ENCODE measurements at places on chromosomes 7 and 10. TPM values are rescaled to one million over a fixed set of nuclear protein-coding genes. Genes with fewer than 3 reads are reported as not detected.

DNA sequence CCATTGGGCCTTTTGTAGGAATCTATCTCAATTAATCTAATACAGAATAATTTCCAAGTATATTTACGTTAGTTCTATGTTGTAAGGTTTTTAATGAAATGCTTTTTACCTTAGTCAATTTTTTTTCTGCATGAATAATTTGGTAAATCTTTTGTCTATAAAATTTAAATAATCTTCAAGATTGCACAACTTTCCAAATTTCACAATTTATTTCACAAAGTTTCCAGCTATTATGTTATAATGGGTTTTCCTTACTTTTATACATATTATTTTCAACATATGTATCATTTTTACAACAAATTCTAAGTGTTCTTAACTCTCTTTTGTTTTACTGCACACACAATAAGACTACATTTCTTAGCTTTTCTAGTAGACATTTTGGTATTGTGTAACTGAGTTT, 470.7 kb downstream of the ETV1 start:
- H3K27me3 ChIP-seq: no peaks in the 10 kb centered on the region
- no peaks in the 10 kb centered on the region for H3K4me1 ChIP-seq
- H3K36me3 ChIP-seq: no peaks in the 10 kb centered on the region
- H3K4me3 ChIP-seq: no peak overlapping the region
- DNase-seq: no peak

The SPDYE16 gene
- total RNA-seq: not detected

The ADAP1 gene
- 7.5 TPM for total RNA-seq

- H3K4me1 ChIP-seq: no peaks in the 10 kb centered on the region
- no peak for DNase-seq
- no peaks in the 10 kb centered on the region for H3K27me3 ChIP-seq
- H3K36me3 ChIP-seq: no peaks in the 10 kb centered on the region
- no peak overlapping the region for H3K27ac ChIP-seq
These were observed 205.3 kb upstream of the GALNT17 start for GRCh38 chr7:70926666-70927065.

GRCh38 chr7:33923440-33924229, 18.3 kb downstream of the BMPER start:
- H3K4me3 ChIP-seq: no peak overlapping the region
- no peaks in the 10 kb centered on the region for H3K4me1 ChIP-seq
- H3K27ac ChIP-seq: no peak overlapping the region
- no peak for DNase-seq
- H3K27me3 ChIP-seq: no peaks in the 10 kb centered on the region
- H3K36me3 ChIP-seq: no peaks in the 10 kb centered on the region

- no peak overlapping the region for H3K4me3 ChIP-seq
- no peak overlapping the region for H3K27ac ChIP-seq
- no peaks in the 10 kb centered on the region for H3K4me1 ChIP-seq
- H3K27me3 ChIP-seq: no peaks in the 10 kb centered on the region
- DNase-seq: no peak
These were observed 38.9 kb upstream of the FHIP2A start for GRCh38 chr10:114782666-114783065.

- DNase-seq: no peak
- no peaks in the 10 kb centered on the region for H3K27me3 ChIP-seq
- H3K4me1 ChIP-seq: no peaks in the 10 kb centered on the region
These were observed 502 bp downstream of the PRKRIP1 start for GRCh38 chr7:102396710-102397019.

- H3K36me3 ChIP-seq: no peaks in the 10 kb centered on the region
- H3K27me3 ChIP-seq: no peaks in the 10 kb centered on the region
- no peak for DNase-seq
- H3K4me1 ChIP-seq: no peaks in the 10 kb centered on the region
- H3K27ac ChIP-seq: no peak overlapping the region
These were observed 264.2 kb upstream of the PCDH15 start for GRCh38 chr10:55065185-55065584.

The DHTKD1 gene
- 22.3 TPM for total RNA-seq

DNA sequence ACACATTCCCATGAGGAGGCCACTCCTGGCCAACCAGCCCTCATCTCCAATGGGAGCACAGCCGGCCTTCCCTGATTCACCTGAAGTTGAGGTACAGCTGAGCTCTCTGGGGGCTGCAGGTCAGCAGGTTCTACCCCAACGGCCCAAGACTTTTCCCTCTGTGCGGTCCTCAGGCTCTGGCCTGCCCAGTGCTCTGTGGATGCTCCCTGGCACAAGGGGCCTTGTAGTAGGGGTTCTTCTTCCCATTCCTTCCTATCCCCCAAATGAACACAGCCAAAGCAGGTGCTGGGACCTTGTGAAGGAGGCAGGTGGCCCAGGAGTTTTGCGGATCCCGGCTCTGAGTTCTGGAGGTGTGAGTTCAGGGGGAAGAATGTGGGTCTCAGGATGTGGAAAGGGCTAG, 72.2 kb downstream of the PLXNA4 start:
- H3K4me3 ChIP-seq: no peak overlapping the region
- H3K27me3 ChIP-seq: no peaks in the 10 kb centered on the region
- H3K27ac ChIP-seq: no peak overlapping the region
- H3K36me3 ChIP-seq: no peaks in the 10 kb centered on the region
- DNase-seq: no peak

GRCh38 chr7:137695942-137696341, 150.8 kb downstream of the DGKI start:
- no peaks in the 10 kb centered on the region for H3K27me3 ChIP-seq
- no peak for DNase-seq
- no peak overlapping the region for H3K27ac ChIP-seq
- no peaks in the 10 kb centered on the region for H3K4me1 ChIP-seq

DNA sequence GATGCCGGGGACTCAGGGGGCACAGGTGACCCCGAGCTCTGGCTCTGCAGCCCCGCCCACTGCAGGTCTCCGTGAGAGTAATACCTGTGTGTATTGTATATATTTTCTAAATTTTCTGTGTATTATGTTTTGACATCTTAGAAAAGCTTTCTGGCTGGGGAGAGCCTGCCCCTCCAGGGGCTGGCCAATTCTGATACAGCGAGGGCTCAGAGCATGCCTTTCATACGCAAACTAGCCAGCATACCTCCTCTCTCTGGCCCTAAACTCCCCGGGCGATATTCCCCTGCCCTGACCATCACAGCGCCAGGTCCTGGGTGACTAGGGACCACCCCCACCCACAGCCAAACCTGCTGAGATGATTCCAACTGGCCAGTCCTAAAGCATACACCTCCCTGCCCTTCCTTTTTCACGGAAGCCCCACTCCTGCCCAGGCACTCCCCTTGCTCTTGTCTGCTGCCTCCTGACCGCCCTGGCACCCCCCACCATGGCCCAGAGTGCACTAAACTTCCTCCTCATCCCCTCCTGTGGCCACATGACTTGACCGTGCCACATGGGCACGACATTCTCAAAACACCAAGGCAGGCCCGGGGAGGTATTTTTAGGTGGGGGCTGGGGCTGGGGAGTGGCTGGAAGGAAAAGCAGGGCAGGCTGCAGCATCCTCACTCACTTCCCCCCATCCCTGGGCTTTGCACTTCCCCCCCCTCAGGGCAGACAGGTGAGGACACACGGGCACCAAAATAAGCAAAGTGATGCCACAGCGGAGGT, 61.5 kb downstream of the INSIG1 start:
- H3K27ac ChIP-seq: no peak overlapping the region
- H3K4me3 ChIP-seq: no peak overlapping the region
- no peaks in the 10 kb centered on the region for H3K36me3 ChIP-seq
- no peaks in the 10 kb centered on the region for H3K4me1 ChIP-seq
- H3K27me3 ChIP-seq: peaks cover 72% of the 10 kb centered on the region
- no peak for DNase-seq

The AP3M1 gene
- total RNA-seq: 38.1 TPM

DNA sequence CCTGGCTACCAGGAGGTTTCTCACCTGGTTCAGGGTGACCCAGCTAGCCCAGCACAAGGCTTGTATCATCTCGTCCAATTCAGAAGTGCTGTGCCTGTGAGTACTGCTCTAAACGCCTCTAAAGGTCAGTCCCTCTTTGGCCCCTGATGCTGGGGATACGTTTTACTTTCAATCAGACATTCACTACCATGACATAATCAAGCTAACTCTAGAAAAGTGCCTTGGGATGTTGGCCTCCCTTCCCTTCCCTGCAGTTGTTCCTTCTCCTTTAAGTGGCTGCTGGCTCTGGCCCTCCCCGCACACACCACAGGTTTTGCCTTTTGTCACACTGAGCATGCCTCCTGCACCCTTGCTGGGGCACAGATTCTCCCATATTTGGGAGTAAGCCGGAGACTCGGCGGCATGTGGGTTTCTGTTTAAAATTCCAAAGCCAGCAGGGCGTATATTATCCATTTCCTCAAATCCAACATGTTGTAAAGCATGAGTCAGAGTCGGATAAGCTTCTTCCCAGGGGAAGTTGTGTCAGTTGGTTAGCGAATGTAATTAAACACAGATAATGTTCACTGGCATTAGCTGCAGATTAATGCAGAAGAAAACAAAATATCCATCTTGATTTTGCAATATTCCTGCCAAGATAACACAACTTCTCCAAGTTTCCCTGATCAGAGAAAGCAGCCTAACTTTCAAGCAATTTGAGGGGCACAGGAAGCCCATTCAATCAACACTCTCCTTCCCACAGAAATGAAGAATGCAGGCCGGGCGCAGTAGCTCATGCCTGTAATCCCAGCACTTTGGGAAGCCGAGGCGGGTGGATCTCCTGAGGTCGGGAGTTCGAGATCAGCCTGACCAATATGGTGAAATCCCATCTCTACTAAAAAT, 31.8 kb upstream of the VCL start:
- H3K36me3 ChIP-seq: no peaks in the 10 kb centered on the region
- peak; percentile 88 for DNase-seq
- H3K27me3 ChIP-seq: no peaks in the 10 kb centered on the region
- H3K4me3 ChIP-seq: peak overlapping the region; percentile 48
- H3K27ac ChIP-seq: peak overlapping the region; percentile 91

The SPDYE6 gene
- total RNA-seq: not detected

DNA sequence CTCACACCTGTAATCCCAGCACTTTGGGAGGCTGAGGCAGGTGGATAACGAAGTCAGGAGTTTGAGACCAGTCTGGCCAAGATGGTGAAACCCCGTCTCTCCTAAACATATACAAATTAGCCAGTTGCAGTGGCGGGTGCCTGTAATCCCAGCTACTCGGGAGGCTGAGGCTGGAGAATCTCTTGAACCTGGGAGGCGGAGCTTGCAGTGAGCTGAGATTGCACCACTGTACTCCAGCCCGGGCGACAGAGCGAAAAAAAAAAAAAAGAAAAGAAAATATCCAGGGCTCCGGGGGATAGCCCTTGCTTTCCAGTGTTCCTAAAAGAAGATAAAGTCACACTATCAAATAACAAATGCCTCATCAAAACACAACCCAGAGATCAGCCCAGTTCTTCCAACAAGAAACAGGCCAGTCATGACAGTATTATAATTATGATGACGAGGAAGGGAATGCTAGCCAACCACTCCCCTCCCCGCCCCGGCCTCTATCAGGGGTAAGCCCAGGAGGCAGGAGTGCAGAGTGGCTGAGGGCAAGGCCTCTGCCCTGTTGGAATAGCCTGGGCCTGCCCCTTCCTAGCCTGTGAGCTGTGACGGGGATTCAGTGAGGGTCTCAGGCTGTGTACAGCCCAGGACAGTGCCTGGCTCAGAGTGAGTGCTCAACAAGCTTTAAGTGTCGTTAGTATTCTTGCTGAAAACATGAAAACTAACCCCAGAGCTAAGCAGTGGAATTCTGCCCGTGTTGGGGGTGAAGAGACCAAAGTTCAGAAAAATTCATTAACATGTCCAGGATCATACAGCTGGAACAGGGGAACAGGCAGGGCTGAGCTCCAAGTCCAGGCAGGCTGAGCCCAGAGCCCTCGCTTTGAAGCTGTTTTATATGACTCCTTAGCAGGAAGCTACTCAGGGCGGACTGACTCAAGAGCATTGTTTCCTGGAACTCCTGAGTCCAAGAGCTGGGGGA, 54.3 kb downstream of the FAM241B start:
- H3K27me3 ChIP-seq: no peaks in the 10 kb centered on the region
- no peaks in the 10 kb centered on the region for H3K36me3 ChIP-seq
- no peak overlapping the region for H3K4me3 ChIP-seq
- DNase-seq: peak; percentile 39
- peak overlapping the region; percentile 66 for H3K27ac ChIP-seq
- H3K4me1 ChIP-seq: no peaks in the 10 kb centered on the region

The NPY gene
- not detected for total RNA-seq

The CNTNAP2 gene
- total RNA-seq: 0.66 TPM

The ZNF365 gene
- 0.66 TPM for total RNA-seq

GRCh38 chr7:91135703-91136430, 128.4 kb upstream of the FZD1 start:
- H3K4me3 ChIP-seq: no peak overlapping the region
- H3K27me3 ChIP-seq: no peaks in the 10 kb centered on the region
- no peak overlapping the region for H3K27ac ChIP-seq
- H3K36me3 ChIP-seq: no peaks in the 10 kb centered on the region
- DNase-seq: no peak
- no peaks in the 10 kb centered on the region for H3K4me1 ChIP-seq

DNA sequence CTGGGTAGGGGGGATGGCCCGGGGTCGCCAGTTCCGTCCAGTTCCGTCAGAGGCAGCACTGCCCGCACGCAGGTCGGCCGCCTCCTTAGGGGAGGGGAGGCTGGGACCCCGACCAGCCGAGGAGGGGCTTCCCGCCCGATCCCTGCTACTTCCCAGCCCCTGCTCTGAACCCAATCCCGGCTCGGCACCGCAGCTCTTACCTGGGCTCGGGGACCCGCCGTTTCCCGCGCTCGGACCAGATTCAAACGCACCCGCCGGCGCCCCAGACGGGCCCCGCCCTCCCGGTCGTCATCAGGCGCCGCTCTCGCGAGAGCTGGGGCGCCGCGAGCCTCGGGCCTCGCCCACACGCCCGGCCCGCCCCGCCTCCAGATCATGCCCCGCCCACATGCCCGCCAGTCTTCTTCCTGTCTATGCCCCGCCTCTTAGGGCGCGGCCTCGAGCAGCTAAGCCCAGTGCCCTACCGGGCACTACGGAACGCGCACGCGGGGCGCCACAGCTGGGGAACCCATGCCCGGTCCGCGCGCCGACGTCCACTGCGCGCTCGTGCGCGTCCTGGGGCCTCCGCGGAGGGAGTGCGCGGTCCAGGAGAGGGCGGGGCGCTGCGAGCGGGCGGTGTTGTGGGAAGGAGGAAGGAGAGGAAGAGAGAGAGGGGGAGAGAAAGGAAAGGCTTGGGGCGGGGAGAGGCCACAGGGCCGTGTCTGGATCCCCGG, at the start of gene NCAPG2:
Gene NCAPG2, minus strand, starts transcription at position 281 of the 710 bp plus-strand sequence. CDS start 2,905 bp downstream, outside the sequence.
- H3K36me3 ChIP-seq: no peaks in the 10 kb centered on the region
- H3K4me3 ChIP-seq: peak within 1 kb of the TSS; percentile 93
- peak; percentile 95 for DNase-seq
